ENCODE measurements at places on chromosomes 1 and 21. TPM values are rescaled to one million over a fixed set of nuclear protein-coding genes. Genes with fewer than 3 reads are reported as not detected.

SLC6A17 gene
- 0.67 TPM for polyA plus RNA-seq

CRYBG2 gene
- polyA plus RNA-seq = 0.49 TPM

ATP1A1 gene
- polyA plus RNA-seq = 233 TPM

LYPD8 gene
- 1.5 TPM for polyA plus RNA-seq

HES4 gene
- 4.7 TPM for polyA plus RNA-seq

CYP4B1 gene
- polyA plus RNA-seq = not detected

PODN gene
- 2.9 TPM for polyA plus RNA-seq

MNDA gene
- polyA plus RNA-seq = not detected

SETD4 gene
- polyA plus RNA-seq = 15.9 TPM

TMOD4 gene
- polyA plus RNA-seq = 0.57 TPM

KRTAP24-1 gene
- not detected for polyA plus RNA-seq

ZNF648 gene
- polyA plus RNA-seq = not detected

SERTAD4 gene
- 2.9 TPM for polyA plus RNA-seq

CLDN14 gene
- not detected for polyA plus RNA-seq

GNAT2 gene
- polyA plus RNA-seq = 0.16 TPM

C1orf210 gene
- polyA plus RNA-seq = not detected

SYT2 gene
- polyA plus RNA-seq = 0.03 TPM

ADAM30 gene
- not detected for polyA plus RNA-seq

SLC16A4 gene
- polyA plus RNA-seq = 5.2 TPM

S100A7A gene
- not detected for polyA plus RNA-seq

BMP8B gene
- polyA plus RNA-seq = 0.07 TPM

BEND5 gene
- polyA plus RNA-seq = 4.3 TPM

PARS2 gene
- polyA plus RNA-seq = 3.2 TPM

FH gene
- 48.1 TPM for polyA plus RNA-seq

NUDT4B gene
- polyA plus RNA-seq = 24.7 TPM

INPP5B gene
- 10.5 TPM for polyA plus RNA-seq

ERICH3 gene
- not detected for polyA plus RNA-seq

AKR7A3 gene
- polyA plus RNA-seq = 0.54 TPM

S1PR1 gene
- polyA plus RNA-seq = 6.5 TPM

ELAPOR1 gene
- polyA plus RNA-seq = 1.1 TPM

CACNA1E gene
- polyA plus RNA-seq = not detected

DENND2D gene
- 1.3 TPM for polyA plus RNA-seq

TEKT2 gene
- 1.2 TPM for polyA plus RNA-seq

KRTAP19-1 gene
- not detected for polyA plus RNA-seq

DBT gene
- 2.0 TPM for polyA plus RNA-seq

ESPN gene
- polyA plus RNA-seq = 0.13 TPM

PDZK1 gene
- 0.16 TPM for polyA plus RNA-seq

CCDC18 gene
- 3.5 TPM for polyA plus RNA-seq

RNF186 gene
- polyA plus RNA-seq = not detected

LRRC38 gene
- polyA plus RNA-seq = not detected

KIAA0040 gene
- 0.15 TPM for polyA plus RNA-seq

LCE1A gene
- polyA plus RNA-seq = not detected

BRINP2 gene
- 0.12 TPM for polyA plus RNA-seq

WDR4 gene
- 26.5 TPM for polyA plus RNA-seq

SYT14 gene
- 1.8 TPM for polyA plus RNA-seq

DENND2C gene
- polyA plus RNA-seq = 0.03 TPM

SLC30A2 gene
- not detected for polyA plus RNA-seq

STX12 gene
- polyA plus RNA-seq = 12.9 TPM

CHIA gene
- not detected for polyA plus RNA-seq

CAMSAP2 gene
- polyA plus RNA-seq = 5.5 TPM

PCNT gene
- polyA plus RNA-seq = 15.2 TPM

AMY2B gene
- 2.8 TPM for polyA plus RNA-seq

IVL gene
- 0.86 TPM for polyA plus RNA-seq
